ENCODE measurements at places on chromosomes 12 and 14.

- no peak for DNase-seq
These were observed 840 bp downstream of the MRPL52 start for GRCh38 chr14:22830443-22831010.

DNA sequence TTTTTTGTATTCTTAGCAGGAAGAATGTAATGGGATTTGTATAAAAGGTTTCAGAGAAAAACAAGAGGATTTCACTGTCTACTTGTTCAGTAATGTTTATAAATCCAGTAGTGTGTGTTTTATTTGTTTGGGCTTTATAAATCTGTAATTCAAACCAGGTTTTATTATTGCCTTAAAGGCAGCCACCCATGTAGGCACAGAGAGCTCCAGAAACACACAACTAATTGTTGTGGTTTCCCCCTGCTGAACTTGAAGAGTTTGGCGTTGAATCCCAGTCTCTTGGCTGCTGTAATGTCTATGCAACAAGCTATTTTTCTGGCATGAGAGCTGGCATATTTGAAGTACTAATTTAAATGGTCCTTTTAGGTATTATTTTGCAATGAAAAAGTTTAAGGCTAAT, 63.4 kb upstream of the SLCO1C1 start:
- no peak for DNase-seq

DNA sequence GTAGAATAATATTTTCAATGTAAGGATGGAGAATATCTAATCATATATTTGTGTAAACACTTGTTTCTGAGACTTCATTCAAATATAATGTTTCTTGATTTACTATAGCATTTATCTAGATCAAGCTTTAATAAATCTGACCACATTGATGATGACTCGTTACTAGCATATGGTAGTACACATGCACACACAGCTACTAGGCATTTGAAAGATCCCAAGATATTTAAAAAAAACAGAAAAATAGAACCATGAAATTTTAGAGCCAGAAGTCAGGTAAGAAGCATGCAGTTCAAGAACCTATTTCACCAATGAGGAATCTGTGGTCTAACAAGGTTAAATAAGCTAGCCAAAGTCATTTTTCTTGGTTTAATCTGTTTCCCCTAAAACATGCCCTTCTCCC, 32.0 kb downstream of the DCP1B start:
- no peak for DNase-seq

DNA sequence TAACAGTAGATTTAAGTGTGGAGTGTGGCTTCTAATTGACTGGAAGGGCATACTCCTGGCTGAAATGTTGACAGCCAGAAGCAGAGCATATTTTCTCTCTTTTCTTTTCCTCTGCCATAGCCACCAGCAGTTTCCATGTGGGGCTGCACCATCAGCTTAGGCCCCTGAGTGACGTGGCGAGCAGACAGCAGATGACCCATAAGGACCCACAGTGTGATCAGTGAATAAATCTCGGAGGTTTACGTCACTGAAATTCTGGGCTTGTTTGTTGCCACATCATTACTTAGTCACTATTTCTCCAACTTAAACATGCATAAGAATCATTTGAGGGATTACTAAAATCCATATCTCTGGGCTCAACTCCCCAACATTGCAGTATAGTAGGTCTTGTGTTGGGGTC, 549.7 kb upstream of the TMEM132C start:
- no peak for DNase-seq
